ENCODE measurements at places on chromosomes 5 and 9. TPM values are rescaled to one million over a fixed set of nuclear protein-coding genes. Genes with fewer than 3 reads are reported as not detected.

ITK gene
- 0.36 TPM for total RNA-seq

SLC1A3 gene
- 144 TPM for total RNA-seq

DTWD2 gene
- 14.7 TPM for total RNA-seq

PCDHA3 gene
- not detected for total RNA-seq

- H3K4me3 ChIP-seq = no peak overlapping the region
- peaks cover 10% of the 10 kb centered on the region for H3K27me3 ChIP-seq
- no peak for DNase-seq
- H3K36me3 ChIP-seq = no peaks in the 10 kb centered on the region
- no peak overlapping the region for H3K27ac ChIP-seq
Observed at GRCh38 chr5:53476531-53477480, 3.6 kb upstream of the FST start.

GRCh38 chr9:96057155-96057554 lies 181.7 kb downstream of the ERCC6L2 start:
- H3K27me3 ChIP-seq = peaks cover 3% of the 10 kb centered on the region
- H3K4me1 ChIP-seq = no peaks in the 10 kb centered on the region
- H3K36me3 ChIP-seq = no peaks in the 10 kb centered on the region

- no peak overlapping the region for H3K27ac ChIP-seq
- H3K4me3 ChIP-seq = no peak overlapping the region
- H3K4me1 ChIP-seq = peaks cover 12% of the 10 kb centered on the region
- no peaks in the 10 kb centered on the region for H3K36me3 ChIP-seq
- no peaks in the 10 kb centered on the region for H3K27me3 ChIP-seq
Observed at GRCh38 chr9:74858751-74859414, 28.8 kb downstream of the TRPM6 start.

- peaks cover 38% of the 10 kb centered on the region for H3K36me3 ChIP-seq
- H3K4me1 ChIP-seq = peaks cover 17% of the 10 kb centered on the region
- DNase-seq = no peak
- no peaks in the 10 kb centered on the region for H3K27me3 ChIP-seq
- H3K4me3 ChIP-seq = peak overlapping the region; percentile 81
Observed at GRCh38 chr5:139438707-139439012, 665 bp downstream of the DNAJC18 start.

DNA sequence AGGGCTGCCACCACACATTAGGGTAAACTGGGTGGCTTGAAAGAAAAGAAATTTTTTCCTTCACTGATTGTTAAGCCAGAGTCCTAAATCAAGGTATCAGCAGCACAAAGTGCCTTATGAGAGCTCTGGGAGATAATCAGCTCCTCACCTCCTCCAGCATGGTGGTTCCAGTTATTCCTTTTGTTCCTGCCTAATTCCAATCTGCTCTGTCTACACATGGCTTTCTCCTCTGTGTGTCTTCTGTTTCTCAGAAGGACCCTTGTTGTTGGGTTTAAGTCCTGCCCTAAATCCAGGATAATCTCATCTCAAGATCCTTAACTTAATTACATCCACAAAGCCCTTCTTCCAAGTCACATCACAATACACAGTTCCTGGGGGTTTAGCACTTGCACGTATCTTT lies 1352.0 kb upstream of the CDH9 start:
- H3K4me3 ChIP-seq = no peak overlapping the region
- no peaks in the 10 kb centered on the region for H3K36me3 ChIP-seq
- H3K4me1 ChIP-seq = no peaks in the 10 kb centered on the region

DNA sequence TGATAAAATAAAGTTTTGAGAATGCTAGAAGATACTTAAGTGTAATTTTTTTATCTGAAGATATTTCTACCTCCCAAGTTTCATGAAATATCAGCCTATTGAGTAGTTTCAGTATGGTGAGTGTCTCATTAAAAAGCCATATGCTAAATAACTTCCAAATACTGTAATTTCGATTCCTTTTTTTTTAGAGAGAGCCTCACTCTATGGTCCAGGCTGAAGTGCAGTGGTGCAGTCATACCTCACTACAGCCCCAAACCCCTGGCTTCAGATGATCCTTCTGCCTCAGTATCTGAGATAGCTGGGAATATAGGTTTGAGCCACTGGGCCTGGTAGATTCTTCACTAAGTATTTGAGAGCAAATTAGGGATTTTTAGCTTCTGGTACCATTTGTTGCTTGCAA lies 24.5 kb downstream of the CDC42SE2 start:
- H3K36me3 ChIP-seq = peaks cover 4% of the 10 kb centered on the region
- no peak for DNase-seq
- H3K27me3 ChIP-seq = no peaks in the 10 kb centered on the region

DNA sequence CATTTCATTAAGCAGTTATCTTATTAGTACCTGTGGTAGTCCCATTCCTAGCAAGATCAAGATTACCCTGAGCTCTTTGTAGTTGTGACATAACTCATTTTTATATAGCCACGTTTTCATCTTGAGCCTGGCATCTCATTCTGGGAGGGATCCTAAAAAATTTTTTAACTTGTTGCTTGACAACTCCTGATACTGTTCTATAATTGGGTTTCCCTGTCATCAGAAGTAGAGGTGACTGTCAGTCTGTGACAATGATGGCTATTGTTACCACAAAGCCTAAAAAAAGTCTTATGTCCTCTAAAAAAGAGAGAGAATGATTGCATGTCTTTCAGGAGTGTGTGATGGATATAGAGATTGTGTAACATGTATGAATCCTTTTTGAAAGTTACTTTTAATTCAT lies 164.8 kb downstream of the SGCD start:
- H3K36me3 ChIP-seq = no peaks in the 10 kb centered on the region
- DNase-seq = no peak
- H3K4me1 ChIP-seq = peaks cover 34% of the 10 kb centered on the region
- no peak overlapping the region for H3K4me3 ChIP-seq
- no peaks in the 10 kb centered on the region for H3K27me3 ChIP-seq

- H3K27ac ChIP-seq = peak overlapping the region; percentile 43
- H3K4me3 ChIP-seq = no peak overlapping the region
- H3K4me1 ChIP-seq = peaks cover 24% of the 10 kb centered on the region
- H3K27me3 ChIP-seq = no peaks in the 10 kb centered on the region
- DNase-seq = no peak
Observed at GRCh38 chr5:142726188-142726731, 40.4 kb upstream of the FGF1 start.

- no peaks in the 10 kb centered on the region for H3K27me3 ChIP-seq
- peaks cover 25% of the 10 kb centered on the region for H3K4me1 ChIP-seq
- H3K27ac ChIP-seq = peak overlapping the region; percentile 63
- H3K4me3 ChIP-seq = no peak overlapping the region
Observed at GRCh38 chr9:85536514-85536913, 205.2 kb downstream of the AGTPBP1 start.

DNA sequence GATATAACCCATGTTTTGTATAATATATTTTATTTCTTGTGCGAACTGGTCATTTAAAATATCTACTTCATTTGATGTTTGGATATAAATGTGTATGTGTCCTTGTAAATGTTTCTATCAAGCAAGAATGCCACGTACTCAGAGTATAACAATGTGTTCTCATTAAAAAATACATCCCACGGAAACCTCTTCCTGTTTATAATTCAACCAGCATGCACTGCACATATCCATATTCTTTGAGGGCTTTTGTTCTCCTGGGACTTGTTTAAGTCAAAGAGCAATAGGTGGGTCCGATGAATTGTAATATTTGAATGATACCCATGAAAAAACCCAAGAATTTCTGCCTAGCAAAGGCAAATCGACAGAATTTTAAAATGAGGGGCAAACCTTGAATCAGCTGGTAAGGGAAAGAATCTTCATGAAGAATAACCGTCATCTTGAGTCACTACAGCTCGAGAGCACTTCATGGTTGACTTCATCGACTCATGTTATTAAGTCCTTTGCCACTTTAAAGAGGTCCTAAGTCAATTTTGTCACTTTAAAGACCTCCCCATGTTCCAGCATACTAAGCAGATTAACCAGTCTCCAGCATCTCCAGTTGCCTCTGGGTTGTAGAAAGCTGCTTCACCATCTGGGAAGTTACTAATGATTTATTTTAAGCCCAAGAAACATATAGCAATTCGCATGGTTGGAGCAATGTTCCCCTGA lies 80.6 kb downstream of the NPR3 start:
- H3K27ac ChIP-seq = no peak overlapping the region
- H3K4me3 ChIP-seq = no peak overlapping the region
- H3K36me3 ChIP-seq = no peaks in the 10 kb centered on the region

GRCh38 chr9:6417186-6417585 lies 4.2 kb downstream of the UHRF2 start:
- peaks cover 9% of the 10 kb centered on the region for H3K36me3 ChIP-seq
- peaks cover 59% of the 10 kb centered on the region for H3K4me1 ChIP-seq
- H3K4me3 ChIP-seq = no peak overlapping the region
